ENCODE measurements at places on chromosomes 7 and 10. TPM values are rescaled to one million over a fixed set of nuclear protein-coding genes. Genes with fewer than 3 reads are reported as not detected.

The CYP3A7 gene
- not detected for total RNA-seq

The TRPV6 gene
- total RNA-seq: 0.05 TPM

The HHEX gene
- total RNA-seq: 0.34 TPM

The FBXL15 gene
- total RNA-seq: 15.3 TPM

The FKBP6 gene
- total RNA-seq: not detected

Data from activated T-cell treated with anti-CD3 and anti-CD28 coated beads, Interleukin-2, amount 50 U/mL, for 72 hours (primary cell).